Effector CD4-positive, alpha-beta T cell (primary cell): ENCODE measurements at places on chromosomes 6 and 20.

DNA sequence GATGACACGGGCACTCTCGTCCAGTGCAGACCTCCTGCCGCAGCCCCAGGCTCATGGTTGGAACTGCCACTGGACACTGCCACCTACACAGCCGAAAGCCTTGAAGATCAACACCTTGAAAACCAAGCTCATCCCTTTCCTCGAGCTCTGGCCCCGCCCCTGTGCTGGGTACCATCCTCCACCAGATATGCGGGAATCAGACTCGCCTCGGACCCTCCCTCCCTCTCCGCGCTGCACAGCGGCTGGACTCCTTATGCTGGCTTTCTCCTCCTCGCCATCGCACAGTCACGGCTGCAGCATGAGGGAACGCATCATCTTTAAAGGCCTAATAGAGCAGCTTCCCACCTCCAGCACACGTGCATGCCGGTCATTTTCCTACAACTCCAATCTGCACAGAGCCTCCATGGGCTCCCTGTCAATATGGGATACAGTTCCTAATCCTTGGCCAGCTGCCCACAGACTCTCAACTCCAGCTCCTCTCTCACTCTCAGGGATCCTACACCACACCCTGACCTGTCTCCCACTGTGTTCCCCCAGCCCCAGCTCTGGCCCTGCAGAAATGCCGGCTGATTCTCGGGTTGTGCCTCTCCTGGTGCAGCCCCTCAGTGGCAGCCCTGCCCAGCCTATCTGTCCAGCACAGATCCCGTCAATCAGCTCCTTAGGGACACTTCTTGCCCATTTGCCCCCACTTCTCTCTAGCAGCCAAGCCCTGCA, 23.2 kb downstream of the TXNDC5 start:
- no peak for DNase-seq

- no peak for DNase-seq
These were observed 372.1 kb upstream of the HS3ST5 start for GRCh38 chr6:114714836-114715507.

- DNase-seq = no peak
These were observed 222.2 kb upstream of the SLC35B3 start for GRCh38 chr6:8657522-8657921.

DNA sequence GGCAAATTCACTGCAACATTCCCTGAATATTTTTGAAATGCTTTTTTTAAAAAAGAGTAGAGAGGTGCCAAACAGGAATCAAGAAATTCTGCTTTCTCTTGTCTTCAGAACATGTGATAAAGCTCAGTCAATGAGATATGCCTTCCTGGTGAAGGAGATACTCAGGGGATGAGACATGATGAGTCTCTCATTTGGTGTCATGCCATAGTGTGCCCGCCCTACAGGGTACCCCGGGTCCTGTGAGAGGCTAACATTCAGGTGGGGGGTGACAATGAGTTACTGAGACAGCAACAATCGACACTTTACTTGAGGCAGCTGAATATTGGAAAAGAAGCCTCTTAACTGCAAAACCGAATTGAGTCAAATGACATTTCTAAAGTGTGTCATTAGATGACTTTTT, 6.7 kb downstream of the CCR6 start:
- no peak for DNase-seq

GRCh38 chr6:10431423-10432164, 16.7 kb upstream of the TFAP2A start:
- no peak for DNase-seq

DNA sequence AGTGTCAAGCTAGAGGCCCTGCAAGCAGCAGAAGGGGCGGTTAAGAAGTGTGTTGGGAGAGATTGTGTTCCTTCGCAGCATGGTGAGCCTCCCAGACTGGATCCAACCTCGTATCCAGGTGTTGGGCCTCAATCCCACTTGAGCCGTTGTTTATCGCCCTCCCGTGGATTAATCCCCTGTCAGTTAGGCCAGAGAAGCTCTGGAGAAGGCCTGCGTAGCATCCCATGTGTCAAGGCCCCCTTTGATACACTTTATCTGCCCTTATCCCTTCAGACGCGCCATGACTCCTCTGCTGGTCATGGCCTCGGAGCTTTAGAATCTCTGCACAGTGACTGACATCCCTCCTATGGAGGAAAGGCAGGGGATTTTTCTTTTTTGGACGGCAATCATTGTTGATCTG, 181.0 kb downstream of the ZFP64 start:
- DNase-seq = no peak

- DNase-seq = no peak
These were observed 1.9 kb upstream of the TRAPPC3L start for GRCh38 chr6:116547358-116547757.

- DNase-seq = no peak
These were observed 334.1 kb upstream of the CITED2 start for GRCh38 chr6:139708337-139709199.

DNA sequence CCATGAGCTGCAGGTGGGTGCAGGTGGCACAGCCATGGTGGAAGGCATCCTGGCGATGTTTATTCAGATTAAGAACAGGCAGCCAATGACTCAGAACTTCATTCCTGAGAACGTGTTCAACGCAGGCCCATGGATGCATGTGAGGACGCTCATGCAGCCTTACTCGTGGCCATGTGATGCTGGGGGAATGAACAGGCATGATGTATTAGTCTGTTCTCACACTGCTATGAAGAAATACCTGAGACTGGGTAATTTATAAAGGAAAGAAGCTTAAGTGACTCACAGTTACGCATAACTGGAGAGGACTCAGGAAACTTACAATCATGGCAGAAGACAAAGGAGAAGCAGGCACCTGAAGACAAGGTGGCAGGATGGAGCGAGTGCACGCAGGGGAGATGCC, 146.6 kb downstream of the RNASET2 start:
- no peak for DNase-seq

DNA sequence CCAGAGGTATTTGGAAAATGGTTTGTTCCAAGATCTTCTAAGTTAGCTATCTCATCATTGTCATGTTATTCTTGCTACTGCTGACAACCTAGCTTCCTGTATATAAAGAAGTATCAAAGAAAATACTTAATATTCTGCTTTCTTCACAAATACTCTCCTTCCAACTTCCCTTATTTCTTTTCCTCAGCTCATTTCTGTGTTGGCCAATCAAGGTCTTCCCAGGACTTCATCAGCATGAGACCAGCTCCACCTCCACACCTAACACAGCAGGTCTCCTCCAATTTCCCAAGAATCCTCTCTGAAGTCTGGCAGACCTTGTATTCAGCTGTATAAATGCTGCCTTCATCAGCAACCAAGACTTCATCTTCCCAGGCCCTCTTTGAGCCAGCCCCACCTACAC, 538.6 kb upstream of the JARID2 start:
- DNase-seq = no peak

GRCh38 chr6:150637266-150637665, 37.6 kb downstream of the PLEKHG1 start:
- DNase-seq = no peak

DNA sequence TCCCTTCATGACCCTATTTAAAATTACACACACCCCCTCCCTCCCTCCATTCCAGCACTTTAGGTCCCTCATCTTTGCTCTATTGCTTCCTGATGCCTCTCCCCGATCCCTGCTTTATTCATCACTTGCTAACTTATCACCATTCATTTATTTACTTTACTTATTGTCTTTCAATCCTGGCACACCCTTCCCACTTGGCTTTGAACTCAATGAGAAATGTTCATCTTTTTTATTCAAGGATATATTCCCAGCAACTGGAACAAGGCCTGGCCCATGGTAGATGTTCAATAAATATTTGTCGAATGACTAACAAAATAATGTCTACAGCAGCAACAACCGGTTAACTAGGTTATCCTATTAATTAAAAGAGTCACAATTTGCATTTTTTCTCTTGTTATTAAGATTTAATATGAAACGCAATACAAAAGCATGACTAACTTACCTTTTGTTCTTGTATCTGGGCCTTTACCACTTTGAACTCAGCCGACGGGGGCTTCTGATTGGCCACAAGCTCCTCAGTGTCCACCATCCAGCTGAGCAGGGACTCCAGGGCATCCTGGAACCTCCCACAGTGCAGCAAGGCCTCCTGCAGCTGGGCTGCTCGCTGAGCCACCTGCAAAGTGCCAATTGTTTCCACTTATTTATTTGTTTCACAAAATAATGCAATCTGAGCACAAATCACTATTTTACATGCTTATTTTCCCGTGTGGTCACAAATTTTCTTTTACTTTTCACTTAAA, 107.8 kb downstream of the DST start:
- no peak for DNase-seq

DNA sequence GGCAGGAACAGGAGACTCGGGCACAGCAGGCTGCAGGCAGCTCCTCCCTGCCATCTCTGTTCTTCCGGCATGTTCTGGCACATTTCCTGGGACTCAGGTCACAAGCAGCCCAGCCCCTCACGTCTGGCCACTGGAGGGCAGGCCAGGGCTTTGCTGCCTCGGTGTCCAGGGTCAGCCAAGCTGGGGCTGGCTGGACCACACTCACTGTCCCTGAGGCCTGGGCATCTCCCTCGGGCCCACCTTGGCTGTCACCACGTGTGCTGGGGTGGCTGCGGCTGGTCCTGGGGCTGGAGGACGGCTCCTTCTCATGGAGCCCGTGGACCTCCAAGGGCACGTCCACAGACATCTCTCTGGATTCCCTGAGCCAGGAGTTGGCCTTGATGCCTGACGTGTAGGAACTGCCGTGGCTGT, 18.5 kb downstream of the FRMD1 start:
- DNase-seq = no peak

DNA sequence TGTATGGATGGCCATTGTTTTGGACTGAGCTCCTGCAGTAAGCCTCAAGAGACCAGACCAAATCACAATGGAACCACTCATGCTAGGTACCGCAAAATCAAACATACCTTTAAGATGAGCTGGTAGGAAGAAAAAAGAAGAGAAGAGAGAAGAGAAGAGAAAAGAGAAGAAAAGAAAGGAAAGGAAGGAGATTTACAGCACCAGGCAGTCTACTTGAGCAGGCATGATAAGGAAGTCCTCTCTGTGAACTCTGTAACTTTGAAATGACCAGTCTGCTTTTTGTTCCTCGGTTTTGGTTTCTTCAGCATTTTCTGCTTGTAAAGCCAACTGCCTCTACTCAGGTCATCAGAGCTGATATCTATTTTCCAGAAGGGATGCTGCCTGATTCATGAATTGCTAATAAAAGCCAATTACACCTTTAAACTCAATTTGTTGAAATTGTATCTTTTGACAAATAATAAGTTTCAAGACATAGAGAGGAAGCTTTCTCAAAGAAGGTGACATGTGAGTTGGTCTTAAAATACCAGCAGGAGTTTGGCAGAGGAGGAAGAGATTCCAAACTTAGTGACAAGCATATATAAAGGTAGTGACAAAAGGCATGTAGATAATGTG, 134.3 kb downstream of the UNC5CL start:
- no peak for DNase-seq

DNA sequence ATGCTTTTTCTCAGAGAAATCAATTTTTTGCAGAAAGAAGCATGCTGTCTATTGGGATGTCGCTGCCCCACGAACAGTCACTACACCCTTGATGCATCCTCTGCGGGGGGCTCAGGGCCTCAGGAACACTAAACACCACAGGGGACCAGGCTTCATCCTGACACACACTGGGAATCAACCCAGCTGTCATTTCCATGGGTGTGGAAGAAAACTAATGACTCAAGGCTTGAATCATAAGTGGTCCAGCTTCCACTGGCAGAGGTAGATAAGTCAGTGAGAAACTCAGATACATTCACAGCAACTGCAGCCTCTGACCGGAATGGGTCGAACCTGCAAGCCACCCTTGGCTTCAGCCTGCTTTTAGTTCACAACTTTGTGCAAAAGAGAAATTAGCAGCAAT, 81.3 kb upstream of the SPTLC3 start:
- DNase-seq = no peak

- no peak for DNase-seq
These were observed 861.2 kb upstream of the EYS start for GRCh38 chr6:66568271-66568670.

- DNase-seq = no peak
These were observed 41.5 kb downstream of the B4GALT5 start for GRCh38 chr20:49672096-49672664.

DNA sequence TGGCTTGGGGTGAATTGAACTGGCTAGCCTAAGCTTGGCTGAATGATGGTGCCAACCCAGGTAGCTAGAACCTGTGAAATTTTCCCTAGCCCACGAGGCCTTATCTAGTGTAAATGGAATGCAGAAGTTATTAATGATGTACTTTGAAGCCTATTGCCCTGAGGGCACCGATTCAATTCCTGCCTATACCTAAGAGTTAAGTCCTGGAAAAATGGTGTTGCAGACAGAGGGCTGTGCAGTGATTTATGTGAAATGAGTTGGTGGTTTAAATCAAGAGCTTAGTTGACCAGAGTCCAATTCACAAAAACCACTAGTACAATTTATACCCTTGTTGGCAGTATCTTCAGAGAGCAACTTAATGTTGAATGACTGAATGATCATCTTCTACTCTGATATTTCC, 373.8 kb upstream of the JAG1 start:
- no peak for DNase-seq

DNA sequence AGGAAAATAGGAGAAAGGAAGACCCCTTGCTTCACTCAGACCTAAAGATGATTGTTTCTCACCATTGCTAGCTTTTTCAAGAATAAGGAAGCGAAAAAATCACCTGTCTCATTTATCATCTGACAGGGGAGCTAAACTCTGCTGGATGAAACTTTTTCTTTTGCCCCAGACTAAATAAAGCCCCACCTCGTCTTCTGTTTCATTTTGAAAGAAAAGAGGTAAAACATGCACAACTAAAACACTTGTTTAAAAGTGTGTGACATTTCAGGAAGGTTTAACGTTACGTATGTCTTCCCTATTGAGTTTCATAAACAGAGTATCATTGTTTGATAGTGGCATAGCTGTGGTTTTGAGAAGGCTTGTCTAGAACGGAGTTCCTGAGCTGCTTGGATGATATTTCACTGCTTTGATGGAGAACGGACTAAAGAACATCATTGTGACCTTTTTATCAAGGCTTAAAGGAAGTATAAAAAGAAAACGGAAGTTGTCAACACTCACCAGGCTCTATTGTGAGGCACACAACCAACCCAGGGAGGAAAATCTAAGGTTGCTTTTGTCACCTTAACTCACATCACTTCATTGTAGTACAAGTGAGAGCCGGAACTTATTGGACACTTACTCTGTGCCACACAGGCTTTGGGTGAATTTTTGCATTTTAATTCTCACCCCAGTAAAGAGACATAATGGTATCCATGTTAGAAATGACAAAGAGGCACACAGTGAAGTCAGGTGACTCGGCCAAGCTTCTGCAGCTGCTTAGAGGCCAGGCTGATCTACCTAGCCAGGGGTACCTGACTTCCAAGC, 29.5 kb downstream of the TSHZ2 start:
- no peak for DNase-seq

GRCh38 chr6:5085648-5086293, 630 bp downstream of the PPP1R3G start:
- no peak for DNase-seq

DNA sequence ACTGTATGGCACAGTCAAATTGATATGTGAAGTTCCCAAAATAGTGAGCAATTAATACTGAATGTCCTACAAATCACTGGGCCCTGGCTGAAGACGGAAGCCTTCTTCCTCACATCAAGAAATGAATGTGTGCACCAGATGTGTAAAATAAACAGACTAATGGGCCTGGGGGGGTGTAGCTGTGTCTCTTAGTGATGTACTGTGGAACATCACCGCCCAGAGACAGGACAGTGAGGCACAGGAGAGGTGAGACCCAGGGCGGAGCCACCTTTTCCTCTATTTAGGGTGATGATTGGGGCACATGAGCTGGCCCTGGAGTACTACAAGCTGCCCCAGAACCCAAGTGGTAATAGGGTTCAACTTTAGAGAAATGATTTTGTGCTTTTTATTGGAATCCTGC, 368.5 kb upstream of the ARID1B start:
- DNase-seq = no peak
